M059J (cell line): ENCODE measurements at places on chromosomes 13 and 19.

- DNase-seq, result no peak
These were observed 6.0 kb downstream of the TMIGD2 start for GRCh38 chr19:4295972-4296771.

- no peak for DNase-seq
These were observed 8.7 kb upstream of the ZBTB7A start for GRCh38 chr19:4075373-4075772.

DNA sequence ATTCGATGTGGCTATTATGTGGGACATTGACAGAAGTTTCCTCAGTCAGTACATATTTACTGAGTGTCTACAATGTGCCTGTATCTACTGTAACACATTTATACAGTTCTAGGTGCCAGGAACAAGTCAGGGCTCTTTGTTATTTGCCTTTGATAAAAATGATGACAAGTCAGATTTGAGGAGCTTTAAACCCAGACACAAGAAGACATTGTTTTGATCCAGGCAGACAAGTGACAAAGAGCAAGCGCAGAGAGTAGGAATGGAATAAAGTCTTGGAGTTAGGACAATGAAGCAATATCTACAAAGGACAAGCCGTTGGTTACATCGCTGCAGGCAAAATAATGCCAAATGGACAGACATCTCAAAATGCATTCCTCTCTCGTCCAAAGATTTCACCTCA lies 70.1 kb downstream of the ITGBL1 start:
- DNase-seq, result no peak

GRCh38 chr19:49425922-49426592 lies 869 bp downstream of the GFY start:
- no peak for DNase-seq

DNA sequence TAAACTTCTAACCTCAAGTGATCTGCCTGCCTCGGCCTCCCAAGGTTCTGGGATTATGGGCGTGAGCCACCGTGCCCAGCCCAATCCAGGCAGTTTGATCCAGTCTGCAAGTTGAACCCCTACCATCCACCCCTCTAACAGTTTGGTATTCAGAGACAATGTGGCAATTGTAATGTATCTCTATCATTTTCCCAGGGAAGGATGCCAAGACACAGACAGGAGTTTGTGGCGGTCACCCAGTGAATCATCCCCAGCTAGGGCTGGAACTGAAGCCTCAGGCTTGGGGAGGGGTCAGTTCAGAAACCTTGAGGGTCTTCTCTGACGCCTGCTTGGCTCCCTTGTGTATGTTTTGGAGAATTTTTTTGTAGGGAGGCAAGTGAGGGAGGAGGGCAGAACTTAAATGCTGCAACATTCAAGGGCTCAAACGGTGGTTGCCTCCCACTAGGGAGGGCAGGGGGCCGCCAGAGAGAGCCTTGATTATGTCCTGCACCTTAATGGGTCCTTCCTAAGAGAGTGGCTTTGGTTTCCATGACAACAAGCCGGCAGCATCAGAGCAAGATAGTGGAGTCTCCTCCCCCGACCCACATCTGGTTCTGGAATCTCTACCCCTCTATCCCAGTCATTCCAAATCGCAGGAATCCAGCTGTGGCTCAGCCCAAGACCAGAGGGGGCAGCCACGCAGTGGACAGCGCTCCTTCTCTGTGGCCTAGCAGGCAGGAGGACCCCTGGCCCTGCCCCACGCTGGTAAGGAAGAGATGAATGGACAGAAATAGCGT lies 14.9 kb upstream of the FEM1A start:
- peak; percentile 60 for DNase-seq

- DNase-seq, result no peak
These were observed 178.0 kb downstream of the OXGR1 start for GRCh38 chr13:96816261-96816660.

- no peak for DNase-seq
These were observed 30.8 kb upstream of the USE1 start for GRCh38 chr19:17184371-17184841.

- no peak for DNase-seq
These were observed 42.4 kb downstream of the WASF3 start for GRCh38 chr13:26599860-26600259.

- peak; percentile 75 for DNase-seq
These were observed 53.5 kb downstream of the PTPRS start for GRCh38 chr19:5287066-5287465.

DNA sequence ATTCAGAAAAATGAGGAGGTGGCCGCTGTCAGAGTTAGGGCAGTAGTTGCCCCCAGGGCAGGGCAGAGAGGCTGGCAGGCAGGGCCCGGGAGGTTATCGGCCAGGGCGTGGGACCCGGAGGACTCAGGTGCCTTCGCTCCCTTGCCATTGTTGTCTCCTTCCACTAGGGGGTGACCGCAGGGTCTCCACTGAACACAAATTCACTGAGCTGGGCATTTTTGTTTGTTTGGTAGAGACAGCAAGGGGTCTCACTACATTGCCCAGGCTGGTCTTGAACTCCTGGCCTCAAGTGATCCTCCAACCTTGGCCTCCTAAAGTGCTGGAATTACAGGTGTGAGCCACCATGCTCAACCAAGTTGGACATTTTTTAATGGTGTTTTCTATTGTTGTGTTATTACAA lies 25.1 kb downstream of the CARS2 start:
- DNase-seq, result no peak

- no peak for DNase-seq
These were observed 733 bp upstream of the ENOX1 start for GRCh38 chr13:43787518-43787891.

DNA sequence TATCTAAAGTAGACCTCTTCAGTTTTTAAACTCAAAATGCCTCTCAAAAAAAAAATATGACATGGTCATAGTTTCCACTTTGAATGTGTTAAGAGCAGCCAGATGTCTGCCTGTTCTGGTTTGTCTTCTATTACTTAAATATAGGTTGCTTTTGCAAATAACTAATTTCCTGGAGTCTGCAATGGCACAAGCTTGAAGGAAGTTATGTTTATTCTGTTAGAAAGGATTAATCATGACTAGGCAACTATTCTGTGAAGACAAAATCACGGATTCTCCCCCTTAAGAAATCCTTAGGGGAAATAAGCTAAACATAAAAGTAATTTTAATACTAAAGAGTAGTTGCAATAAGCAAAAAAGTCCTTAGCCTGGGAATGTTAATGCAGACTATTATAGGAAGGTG lies 26.3 kb downstream of the SKA3 start:
- no peak for DNase-seq

DNA sequence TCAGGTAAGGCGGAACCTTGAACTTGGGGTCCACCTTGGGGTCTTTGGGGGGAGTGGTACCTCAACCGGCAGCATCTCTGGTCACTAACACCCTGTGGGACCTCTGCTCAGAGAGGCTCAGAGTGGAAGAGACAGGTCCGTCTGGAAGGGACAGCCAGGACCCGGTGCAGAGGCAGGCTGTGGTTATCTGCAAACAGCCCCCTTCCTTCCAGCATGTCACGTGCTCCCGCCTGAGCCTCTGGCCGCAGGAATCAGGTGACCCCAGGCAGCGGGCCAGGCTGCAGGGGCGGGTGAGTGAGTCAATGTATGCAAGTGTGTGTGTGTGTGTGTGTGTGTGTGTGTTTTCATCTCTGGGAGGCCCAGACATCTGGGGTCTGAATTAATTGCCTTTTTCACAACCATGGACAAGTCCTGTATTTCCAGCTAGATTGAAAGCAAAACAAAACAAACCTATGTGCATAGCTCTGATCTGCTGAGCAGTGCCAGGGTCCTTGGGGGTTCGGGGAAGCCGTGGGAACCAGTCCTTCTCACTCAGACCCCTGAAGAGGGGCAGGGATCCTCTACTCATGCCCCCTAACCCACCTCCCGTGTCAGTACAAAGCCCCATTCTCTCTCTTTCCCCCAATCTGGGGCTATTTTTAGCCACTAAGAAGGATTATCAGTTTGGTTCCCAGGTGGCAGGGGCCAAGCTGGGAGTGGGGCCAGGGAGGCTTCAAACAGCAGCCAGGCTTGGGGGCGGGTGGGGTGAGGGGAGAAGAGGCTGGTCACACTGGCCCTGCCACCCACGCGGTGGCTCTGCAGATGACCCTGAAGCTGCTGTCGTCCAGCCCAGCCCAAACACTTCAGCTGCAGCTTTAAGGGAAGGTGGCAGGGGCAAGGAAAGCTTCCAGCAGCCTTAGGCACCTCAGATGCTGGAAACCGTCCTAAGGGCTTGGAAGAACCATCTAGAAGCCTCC lies 31.4 kb downstream of the CERS4 start:
- peak; percentile 90 for DNase-seq

- DNase-seq, result no peak
These were observed 30.3 kb upstream of the PDX1 start for GRCh38 chr13:27889471-27889870.

- DNase-seq, result no peak
These were observed 11.9 kb downstream of the NFKBID start for GRCh38 chr19:35888398-35888797.

DNA sequence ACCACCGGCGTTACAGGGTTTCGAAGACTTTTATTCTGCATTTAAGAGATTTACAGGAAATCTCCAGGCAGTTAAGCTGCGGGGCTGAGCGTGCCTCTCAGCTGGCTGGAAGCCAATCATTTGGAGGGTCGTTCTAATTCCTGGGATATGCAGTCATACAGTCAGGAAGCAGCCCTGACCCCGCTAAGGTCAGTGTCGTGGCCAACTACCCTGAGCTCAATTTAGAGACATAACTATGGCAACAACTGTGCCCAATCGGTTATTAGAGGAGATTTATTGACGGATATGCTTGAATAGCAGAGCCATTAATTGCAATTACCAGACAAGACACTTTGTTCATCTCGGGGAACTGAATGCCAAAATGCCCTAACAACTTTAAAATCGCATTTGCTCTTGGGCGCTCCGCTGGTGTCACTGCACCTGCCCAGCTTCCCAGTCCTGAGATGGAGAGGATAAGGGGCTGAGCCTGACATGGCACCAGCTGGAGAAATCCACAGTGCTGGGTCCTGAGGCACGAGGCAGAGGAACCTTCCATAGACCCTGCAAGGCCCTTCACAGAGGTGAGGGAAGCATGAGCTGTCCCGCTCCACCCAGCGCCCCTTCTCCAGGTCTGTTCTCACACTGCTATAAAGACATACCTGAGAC lies 15.1 kb upstream of the ZNF507 start:
- no peak for DNase-seq

- no peak for DNase-seq
These were observed 14.1 kb downstream of the CPT1C start for GRCh38 chr19:49704888-49705642.

GRCh38 chr19:45138303-45138751 lies 22.5 kb downstream of the NKPD1 start:
- DNase-seq, result no peak

DNA sequence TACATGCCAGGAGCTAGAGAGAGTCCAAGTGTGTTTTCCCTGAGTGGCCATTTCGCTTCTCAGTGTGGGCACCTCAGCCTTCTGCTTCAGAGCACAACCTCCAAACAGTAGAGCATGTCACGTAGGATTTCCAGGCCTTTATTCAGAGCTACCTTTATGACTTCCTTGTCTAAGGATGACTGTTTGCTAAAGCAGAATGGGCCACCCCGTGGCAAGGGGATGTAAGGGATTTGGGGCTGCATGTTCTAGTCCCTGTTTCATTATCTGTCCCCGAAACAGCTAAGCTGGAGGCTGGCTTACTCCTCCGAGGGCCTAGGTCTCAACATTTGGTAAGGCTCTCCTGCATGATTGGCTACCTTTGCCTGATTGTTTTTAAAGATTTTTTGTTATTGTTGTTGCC lies 6.0 kb downstream of the RNASEH2B start:
- DNase-seq, result no peak

DNA sequence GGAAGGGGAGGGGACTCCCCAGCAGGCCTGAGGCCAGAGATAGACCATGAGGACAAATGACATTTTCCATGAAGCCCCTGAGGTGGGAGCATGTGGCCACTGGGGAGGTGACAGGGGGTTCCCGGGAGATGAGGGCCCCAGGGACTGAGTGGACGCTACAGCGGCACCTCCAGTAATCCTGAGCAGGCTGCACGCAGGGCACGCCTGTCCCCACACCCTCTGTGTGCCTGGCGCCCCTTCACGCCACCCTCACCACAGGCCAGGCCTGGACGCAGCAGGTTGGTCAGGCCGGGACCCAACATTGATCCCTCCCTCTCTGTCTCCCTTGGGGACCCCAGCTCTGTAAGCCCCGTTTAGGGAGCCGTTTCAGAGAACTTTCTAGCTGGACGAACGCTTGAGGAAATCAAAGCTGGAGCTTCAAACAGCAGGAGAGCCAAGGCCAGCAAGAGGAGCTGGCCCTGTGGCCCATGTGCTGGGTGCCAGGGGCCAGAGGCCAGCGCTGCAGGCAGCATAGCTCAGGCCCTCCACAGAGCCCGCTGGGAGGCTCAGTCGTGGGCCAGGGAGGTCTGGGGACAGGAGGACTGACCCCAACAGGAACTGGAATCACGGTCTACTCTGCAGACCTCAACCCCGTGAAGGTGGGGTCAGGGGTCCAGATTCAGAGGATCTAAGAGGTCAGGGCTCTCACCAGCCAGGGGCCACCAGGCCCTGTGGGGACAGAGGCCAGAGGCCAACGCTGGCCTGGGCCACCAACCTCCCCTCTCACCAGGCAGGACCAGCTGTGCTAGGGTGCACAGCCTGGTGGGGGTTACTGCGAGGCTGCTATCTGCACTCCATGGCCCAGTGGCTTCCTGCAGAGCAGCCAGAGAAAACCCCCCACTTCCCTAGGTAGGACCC lies 14.6 kb downstream of the LSM4 start:
- no peak for DNase-seq

- no peak for DNase-seq
These were observed 99.5 kb upstream of the SPATA13 start for GRCh38 chr13:24060993-24061392.

- DNase-seq, result peak; percentile 28
These were observed 673 bp downstream of the CTU1 start for GRCh38 chr19:51107406-51108065.

- DNase-seq, result no peak
These were observed 22.3 kb upstream of the CYSLTR2 start for GRCh38 chr13:48631441-48631840.

GRCh38 chr19:29858000-29858596 lies 46.3 kb downstream of the CCNE1 start:
- DNase-seq, result peak; percentile 22

- peak; percentile 62 for DNase-seq
These were observed 9.1 kb upstream of the LILRB5 start for GRCh38 chr19:54266133-54266532.

DNA sequence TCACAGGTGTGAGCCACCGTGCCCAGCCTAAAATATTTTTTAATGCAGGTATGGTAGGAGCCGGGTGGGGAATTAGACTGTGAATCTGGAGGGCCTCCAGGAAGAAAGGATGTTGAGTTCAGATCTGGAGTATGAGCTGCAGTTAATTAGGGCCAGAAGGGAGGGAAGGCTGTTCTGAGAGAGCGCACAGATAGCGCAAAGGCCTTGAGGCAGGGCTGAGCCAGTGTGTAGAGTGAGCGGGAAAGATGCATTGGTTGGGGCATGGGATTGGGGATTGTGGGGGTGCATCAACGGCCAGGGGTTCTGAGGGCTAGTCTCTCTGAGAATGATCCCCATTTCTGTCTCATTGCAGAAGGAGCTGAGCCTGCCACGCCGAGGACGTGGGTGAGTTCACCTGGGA lies 9.7 kb downstream of the MAST3 start:
- DNase-seq, result no peak

- DNase-seq, result no peak
These were observed 3.3 kb upstream of the RPL36 start for GRCh38 chr19:5686647-5687359.

GRCh38 chr13:61294467-61295191 lies 121.0 kb downstream of the PCDH20 start:
- DNase-seq, result no peak
